ENCODE measurements at places on chromosomes 11 and 22.

GRCh38 chr22:45254388-45254787 is 13.7 kb upstream of the KIAA0930 start:
- DNase-seq, result no peak

GRCh38 chr22:17578136-17578754 is 14.9 kb downstream of the SLC25A18 start:
- DNase-seq, result no peak

DNA sequence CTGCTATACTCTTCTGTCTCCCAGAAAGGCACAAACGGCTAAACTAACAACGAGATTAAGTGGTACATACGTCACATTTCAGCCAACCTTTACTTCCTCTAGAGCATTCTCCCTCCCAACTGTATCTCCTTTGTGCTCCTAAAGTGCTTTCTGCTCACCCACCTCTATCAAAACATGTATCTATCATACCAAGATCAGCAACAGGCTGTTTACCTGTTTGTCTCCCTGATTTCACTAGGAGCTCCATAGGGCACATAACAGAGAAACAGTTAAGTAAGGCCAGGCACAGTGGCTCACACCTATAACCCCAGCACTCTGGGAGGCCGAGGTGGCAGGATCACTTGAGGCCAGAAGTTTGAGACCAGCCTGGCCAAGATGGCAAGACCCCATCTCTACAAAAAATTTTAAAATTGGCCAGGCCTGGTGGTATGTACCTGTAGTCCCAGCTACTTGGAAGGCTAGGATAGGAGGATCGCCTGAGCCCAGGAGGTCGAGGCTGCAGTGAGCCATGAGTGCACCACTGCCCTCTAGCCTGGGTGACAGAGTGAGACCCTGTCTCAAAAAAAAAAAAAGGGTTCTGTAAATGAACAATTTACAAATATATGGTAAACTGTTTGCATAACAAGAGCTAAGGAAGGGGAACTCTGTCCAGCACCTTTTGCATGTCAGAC is 2.8 kb downstream of the NDUFC2 start:
- no peak for DNase-seq

- DNase-seq, result no peak
These were observed 87.9 kb downstream of the ADAMTS15 start for GRCh38 chr11:130536106-130537040.

DNA sequence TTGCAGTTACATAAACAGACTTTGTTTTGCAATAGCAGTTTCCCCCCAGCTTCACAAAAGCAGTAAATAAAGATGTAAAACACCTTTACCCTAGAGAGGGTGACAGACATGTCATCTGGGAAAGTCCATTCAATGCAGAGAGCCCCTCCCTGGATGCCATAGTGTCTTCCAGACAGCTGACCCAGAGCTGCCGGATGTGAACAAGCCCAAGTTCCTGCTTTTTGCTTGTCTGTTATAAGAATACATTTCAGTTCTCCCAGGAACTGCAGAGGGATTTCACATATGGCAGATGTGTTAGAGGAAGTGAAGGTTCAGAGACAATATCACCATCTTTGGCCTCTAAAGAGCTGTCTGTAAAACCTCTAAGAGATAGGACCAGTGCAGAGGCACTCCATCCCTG is 48.9 kb downstream of the RELT start:
- DNase-seq, result no peak

GRCh38 chr22:36565686-36566085 is 36.7 kb upstream of the EIF3D start:
- no peak for DNase-seq

- no peak for DNase-seq
These were observed 357.5 kb downstream of the TENM4 start for GRCh38 chr11:79083352-79083751.

- no peak for DNase-seq
These were observed 89.5 kb downstream of the GGTLC2 start for GRCh38 chr22:22733881-22734373.

- no peak for DNase-seq
These were observed 912.1 kb upstream of the FAT3 start for GRCh38 chr11:91312541-91312940.

DNA sequence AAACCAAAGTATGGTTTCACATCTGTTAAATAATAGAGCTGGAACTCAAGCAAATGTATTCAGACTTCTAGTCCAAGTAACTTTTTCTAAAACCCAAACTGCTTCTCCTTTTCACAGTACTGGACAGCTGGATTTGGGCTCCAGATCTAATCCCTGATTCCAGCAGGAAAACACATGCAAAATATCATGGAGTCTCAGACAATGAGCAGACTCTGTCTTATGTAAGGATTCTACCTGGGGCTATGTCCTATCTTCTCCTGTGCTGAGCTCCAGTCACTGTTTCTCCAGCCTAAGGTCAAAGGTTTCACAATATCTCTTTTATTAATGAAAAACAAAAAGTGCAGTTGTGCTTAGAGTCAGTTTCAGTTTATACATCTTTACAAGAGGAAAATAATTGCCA is 83.2 kb upstream of the EED start:
- DNase-seq, result no peak

DNA sequence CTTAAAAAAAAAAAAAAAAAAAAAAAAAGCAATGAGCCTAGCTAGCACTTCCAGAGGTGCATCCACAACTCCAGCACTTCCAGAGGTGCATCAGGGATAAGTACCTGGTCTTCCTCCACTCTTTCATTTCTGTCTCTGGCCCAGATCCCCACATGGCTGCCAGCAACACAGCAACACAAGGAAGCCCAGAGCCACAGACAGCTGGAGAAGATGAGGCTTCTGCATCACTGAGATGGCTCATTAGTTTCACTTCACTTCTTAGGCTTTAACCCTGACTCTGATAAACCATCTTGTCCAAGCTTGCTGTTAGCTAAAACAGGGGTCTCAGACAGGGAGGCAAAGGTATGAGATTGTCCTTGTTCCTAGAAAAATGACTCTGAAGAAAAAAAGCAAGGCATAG is 35.6 kb downstream of the PC start:
- DNase-seq, result no peak

DNA sequence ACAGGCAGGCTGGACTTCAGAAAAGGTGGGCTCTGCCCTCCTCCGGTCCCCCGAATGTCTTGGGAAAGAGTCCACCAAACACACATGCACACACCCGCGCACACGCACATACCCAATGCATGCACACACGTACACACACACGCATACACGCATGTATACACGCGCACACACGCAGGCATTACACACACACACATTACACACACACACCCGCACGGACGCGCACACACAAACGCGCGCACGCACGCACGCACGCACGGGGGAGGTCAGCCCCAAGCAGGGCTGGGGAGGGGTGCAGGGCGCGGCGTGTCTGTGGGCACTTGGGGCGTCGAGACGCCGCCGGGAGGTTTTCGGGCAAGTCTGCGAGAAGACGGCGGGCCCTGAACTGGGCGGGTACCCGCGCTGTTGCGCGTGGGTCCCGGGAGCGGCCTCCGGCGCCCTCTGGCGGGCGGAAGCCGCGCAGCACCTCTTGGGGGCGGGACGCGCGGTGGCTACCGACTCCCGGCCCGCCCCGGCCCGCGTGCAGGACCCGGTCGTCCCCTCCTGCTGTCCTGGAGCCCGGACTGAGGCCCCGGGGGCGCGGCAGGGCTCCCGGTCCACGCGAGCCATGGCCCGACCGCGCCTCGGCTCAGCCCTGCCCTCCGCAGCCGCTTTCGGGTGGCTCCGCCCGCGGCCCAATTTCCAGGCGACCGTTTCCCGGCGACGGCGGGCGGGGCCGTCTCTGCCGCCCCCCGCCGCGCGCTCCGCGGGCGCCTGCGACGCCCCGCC is 3.6 kb downstream of the SEPTIN5 start:
- DNase-seq, result peak; percentile 69

DNA sequence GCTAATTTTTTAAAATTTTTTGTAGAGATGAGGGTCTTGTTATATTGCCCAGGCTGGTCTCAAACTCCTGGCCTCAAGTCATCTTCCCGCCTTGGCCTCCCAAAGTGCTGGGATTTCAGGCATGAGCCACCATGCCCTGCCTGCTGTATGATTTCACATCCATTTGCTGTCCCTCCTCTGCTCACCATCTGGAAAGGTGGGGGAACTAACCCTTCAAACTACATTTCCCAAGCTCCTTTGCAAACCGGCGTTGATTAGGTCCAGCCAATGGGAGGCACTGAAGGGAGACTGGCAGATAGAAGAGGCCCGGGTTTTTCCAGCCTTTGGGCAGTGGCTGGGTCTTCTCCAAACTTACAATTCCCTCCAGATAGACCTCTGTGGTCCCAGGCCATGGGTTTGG is 19.3 kb downstream of the RFPL1 start:
- no peak for DNase-seq

DNA sequence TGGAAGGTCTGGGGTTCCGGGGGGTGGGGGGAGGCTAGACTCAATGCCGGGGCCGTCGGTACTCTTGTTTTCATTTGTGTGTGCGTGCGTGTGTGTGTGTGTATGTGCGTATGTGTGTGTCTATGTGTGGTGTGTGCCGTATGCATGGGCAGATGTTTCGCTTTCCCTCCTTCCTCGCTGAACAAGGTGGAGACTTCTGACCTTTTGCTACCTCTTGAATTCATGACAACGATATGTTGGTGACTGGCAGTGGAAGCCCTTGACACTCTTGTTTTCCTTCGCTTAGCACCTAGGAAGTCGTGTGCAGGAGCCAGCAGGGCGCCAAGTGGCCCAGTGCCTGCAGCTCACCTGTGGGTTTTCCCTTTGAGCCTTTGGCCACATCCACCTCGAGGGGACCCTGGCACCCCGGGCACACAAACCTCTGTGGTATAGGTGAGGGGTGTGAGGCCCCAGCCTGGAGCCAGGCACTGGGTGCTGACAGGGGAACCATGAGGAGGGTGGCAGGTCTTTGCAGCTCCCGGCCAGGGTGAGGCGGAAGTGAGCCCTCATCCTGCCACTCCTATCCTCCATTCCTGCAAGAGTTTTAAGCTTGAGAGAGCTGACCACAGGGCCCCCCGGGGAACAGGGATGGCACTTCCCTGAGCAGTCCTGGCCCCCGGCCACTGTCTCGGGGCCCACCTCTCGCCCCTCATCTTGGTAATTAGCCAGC is 19.3 kb upstream of the TMEM191C start:
- no peak for DNase-seq

DNA sequence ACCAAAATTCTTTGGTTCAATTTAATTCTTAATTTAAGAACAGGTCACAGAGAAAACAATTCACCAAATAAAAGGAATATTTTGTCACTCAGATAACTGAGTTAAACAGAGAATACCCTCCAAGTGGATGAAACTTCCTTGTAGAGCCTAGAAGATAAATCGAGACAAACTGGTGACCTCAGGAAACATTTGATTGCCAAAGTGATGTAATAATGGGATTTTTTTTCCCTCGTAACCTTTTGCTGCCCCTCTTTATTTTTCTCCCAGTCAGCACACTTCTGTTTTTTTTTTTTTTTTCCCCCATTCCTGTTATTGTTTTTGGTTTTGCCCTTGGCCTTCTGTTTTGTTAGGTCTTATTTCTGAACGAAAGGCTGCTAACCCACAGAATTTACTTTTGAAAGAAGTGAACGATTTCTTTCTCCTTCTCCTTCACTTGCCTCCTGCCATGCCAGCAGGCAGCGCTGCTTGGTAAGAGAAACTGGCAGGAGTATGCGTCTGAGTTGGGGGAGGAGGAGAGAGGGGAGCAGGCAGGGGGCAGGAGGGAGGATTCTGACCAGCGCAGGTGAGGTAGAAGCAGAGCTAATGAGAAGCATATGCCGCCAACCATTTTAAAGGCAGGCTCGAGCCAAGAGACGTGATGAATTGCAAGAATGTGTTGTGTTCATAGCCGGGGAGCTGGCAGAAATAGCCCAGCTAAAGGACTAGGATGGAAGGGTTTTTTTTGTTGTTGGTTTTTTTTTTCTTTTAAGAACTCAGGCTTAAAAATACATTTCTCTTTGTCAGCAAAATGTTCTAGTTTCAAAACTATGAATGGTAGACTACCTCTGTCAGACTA is 121.9 kb upstream of the MTMR2 start:
- DNase-seq, result no peak

DNA sequence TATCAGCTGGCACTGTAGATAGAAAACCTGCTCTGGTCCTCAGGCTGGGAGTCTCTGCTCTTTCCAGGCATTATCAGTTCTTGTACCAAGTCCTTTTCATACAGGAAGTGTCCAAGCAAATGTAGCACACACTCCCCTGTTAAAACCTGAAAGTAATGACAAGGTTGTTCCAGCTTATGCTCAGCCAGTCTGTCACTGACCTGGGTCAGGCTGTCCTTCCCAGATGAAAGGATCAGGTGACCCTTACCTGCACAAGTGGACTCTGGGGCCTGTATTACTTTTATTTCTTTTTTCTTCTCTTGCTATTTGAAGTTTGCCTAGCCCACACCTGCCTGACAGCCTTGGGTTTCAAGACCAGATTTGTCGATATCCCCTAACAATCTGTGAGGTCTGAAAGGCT is 156.3 kb upstream of the SESN3 start:
- no peak for DNase-seq

- no peak for DNase-seq
These were observed 8.7 kb downstream of the PRR5 start for GRCh38 chr22:44710474-44711240.

DNA sequence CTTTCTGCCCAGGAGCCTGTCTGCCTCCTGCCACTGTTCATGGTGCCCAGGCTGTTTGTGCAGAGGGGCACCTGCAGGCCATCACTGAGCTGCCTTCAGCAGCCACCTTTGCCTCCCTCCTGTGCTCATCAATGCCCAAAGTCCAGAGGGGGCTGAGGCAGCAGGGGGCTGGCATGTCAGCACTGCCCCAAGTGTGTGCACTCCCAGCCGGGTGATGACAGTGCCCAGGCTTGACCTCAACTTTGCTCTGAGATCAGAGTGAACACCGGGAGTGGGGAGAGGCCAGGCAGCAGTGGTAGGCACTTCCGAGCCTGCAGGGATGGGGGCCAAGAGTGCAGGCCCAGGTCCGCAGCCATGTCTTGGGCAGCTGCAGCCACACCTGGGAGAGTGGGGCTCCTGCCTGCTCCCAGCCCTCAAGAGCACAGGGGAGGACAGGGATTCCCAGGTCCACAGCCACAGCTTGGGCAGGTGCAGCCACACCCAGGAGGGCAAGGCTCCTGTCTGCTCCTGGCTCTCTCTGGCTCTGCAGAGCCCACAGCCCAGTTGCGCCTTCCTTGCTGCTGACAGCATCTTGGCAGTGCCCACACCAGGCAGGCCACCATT is 15.2 kb downstream of the SAA4 start:
- no peak for DNase-seq

GRCh38 chr22:32618441-32619140 is 144.0 kb downstream of the FBXO7 start:
- DNase-seq, result no peak

DNA sequence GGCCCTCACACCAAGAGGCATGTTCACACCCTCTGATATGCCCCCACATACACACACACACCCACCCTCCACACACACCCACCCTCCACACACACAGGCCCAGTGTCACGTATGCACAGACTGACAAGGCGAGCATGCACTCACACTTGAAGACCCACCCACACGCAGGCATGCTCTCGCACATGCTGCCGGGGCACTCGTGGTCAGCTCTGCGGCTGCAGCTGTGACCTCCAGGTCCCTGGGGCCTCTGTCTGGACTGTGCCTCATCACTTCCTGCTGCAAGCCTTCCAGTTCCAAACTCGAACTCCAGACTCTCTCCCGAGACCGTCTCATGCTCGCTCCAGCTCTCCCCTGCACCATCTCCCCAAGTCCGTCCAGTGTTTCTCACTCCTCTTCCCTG is 9.5 kb downstream of the DCHS1 start:
- no peak for DNase-seq

All from activated CD8-positive, alpha-beta memory T cell treated with anti-CD3 and anti-CD28 coated beads for 48 hours (primary cell).